Stimulated activated CD4-positive, alpha-beta T cell treated with anti-CD3 and anti-CD28 coated beads, Interleukin-1b, Interleukin-23, amount 100 ng/mL, for 48 hours (primary cell): ENCODE measurements at places on chromosomes 1 and 21.

DNA sequence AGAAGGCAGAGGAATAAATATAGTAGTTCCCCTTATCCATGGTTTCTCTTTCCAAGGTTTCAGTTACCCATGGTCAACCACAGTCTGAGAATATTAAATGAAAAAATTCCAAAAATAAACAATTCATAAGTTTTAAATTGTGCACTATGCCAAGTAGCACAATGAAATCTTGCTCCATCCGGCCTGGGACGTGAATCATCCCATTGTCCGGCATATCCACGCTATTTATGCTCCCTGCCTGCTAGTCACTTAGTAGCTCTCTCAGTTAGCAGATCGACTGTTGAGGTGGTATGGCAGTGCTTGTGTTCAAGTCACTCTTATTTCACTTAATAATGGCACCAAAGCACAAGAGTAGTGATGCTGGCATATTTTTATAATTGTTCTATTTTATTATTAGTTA, 58.6 kb upstream of the ARHGAP29 start:
- DNase-seq: no peak

DNA sequence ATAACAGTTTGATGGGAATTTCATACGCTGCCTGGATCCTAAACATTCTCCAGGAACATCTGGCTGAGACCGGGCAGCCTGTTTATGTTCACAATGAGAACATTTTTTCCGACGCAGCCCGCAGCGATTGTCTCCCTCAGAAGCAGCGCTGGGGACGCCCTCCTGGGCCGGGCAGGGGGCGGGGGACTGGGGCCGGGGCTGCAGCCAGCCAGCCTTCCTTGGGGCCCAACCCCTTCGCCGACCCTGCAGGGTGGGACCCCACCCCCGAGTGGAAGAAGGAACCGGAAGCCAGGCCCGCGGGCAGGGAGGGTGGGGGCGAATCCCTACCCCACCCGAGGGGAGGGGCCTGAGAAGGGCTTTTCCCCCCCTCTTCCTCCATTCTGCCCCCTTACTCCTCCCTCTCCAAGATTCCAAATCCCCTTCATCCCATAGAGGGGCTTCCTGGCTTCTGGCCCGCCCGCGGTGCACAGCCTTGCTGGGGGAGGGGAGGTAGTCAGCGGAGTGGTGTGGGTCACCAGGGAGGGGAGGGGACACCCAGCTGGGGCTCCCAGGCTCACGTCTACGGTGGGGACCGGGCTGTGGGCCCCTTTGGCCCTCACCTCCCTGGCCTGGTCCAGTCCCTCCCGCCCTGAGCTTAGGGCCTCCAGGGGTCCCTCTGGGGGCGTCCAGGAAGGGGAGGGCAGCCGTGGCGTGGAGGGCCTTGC, 60.6 kb downstream of the WNT9A start:
- no peak for DNase-seq

GRCh38 chr1:161499099-161500039, 5.9 kb upstream of the FCGR2A start:
- no peak for DNase-seq

DNA sequence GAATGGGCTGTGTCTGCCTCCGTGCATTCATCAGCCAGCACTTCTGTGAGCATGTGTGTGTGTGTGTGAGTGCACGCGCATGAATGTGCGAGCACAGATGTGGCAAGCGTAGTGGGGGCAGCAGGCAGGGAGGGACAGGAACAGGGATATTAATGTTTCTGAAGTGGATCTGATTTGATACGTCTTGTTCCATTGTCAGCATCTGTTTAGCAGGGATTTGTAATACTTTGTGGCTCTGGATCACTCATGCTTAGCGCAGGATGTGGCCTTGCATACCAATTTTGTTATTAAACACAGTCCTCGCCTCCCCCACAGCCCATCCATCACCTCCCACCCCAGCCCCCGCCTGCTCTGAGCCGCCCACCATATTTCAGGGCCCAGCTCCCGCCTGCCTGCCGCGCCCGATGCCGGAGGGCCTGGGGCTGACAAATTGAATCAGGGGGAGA, 52.4 kb downstream of the TMEM53 start:
- no peak for DNase-seq

DNA sequence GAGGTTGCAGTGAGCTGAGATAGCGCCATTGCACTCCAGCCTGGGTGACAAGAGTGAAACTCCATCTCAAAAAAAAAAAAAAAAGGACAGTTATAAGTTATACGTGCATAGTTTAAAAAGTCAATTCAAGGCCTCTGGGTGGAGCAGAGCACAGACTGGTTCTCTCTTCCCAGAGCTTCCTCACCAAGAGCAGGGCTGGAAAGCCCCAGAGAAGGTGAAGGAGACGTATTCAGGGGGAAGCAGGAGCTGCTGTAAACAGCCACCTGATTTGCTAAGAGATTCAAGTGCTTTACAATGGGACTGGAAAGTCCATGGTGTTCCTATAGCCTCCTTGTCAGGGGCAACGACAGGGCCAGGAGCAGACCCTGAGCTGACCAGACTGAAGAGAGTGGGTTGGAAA, 85.0 kb upstream of the LYST start:
- DNase-seq: no peak

GRCh38 chr1:202058001-202058908, 47.9 kb downstream of the ELF3 start:
- DNase-seq: no peak

DNA sequence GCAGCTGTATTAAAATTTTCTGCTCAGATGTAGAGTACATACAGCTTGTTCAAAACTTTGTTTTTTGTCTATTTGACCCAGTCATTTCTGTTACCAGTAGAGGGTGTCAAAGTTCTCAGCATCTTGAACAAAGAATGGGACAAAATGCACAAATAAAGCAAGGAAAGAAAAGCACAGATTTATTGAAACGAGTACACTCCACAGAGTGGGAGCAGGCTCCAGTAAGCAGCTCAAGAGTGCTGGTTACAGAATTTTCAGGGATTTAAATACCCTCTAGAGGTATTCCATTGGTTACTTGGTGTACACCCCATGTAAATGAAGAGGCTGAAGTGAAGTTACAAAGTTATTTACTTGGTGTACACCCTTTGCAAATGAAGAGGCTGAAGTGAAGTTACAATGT, 8.9 kb upstream of the PRMT6 start:
- no peak for DNase-seq

DNA sequence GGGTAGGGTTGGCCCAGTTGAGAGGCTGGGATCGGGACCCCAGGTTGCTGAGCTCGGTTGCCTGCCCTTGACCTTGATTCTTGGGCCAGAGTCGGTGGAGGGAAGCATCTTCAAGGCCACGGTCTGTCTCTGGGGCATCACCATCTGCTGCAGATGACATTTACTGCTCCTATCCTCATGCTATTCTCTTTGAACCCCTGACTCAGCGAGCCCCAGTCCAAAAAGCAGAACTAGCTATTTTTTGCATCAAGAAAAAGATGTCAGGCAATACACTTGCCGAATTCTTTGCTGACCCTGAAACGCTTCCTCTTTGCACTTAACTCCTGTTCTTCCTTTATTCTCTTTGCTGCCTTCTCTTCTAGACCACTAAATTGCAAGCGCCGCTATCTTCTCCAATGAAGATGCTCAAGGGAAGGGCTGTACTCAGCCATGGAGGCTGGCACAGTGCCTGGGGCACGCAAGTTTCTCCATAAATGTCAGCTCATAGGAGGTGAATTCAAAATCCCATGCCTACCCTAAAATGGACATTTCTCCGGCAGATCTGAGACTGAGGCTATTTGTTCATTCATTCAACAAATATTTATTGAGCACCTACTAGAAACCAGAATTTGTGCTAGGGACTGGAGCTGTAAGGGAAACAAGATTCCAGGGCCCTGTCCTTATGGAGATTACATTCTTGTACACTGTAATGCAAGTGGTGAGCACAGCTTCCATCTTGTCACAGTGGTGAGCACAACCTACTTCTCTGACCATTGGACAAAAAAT, 20.5 kb upstream of the CAPZB start:
- no peak for DNase-seq

DNA sequence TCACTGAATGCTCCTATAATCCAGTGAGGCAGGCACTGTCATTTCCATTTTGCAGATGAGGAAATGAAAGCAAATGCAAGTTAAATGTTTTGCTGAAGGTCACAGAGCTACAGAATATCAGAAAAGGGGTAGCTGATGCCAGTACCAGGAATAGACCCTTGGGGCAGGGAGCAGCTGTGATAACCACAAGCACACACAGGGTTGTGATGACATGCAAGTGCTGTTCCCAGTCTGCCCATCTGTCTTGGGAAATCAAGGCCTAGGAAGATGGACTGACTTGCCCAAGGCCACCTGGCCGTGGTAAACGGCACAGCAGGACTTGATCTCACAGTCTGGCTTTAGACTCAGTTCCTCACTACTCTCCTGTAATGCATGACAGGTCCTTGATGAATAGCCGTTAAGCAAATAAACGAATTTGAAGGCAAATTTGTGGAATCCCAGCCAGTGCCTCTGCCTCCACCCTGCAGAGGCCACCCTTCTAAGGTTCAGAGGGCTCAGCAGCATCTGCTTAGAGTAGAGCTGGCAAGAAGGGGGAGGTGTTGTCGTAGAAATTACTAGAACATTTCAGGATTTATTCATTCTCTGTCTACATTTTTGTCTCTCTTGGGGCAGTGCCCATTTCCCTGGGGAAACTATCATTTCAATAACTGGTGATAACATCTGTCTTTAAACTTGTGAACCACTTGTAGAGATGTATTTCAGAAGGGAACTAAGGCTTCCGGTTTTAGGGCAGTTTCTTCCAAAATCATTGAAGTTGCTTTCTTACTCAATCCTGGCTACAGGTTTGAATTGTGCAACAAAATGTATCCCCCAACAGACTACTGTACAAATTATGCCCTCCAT, 53.2 kb upstream of the MRPS6 start:
- DNase-seq: no peak

DNA sequence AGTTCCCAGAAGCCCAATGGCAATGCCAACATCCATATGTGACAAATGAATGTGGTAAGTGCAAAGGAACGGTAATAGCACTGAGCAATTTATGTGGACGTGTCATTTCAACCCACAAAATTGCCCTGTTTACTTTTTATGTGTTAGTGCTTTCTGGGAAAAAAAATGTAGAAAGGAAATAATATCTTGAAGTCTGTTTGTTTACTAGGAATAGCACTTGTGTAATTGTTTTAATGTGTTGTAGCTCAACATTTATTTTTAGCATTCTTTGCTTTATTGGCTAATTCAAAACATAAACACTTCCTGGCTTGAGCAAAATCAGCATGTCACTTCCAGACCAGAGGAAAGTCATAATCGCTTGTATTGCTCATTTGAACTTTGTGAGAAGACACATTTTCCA, 224.8 kb upstream of the KCNK2 start:
- DNase-seq: no peak

DNA sequence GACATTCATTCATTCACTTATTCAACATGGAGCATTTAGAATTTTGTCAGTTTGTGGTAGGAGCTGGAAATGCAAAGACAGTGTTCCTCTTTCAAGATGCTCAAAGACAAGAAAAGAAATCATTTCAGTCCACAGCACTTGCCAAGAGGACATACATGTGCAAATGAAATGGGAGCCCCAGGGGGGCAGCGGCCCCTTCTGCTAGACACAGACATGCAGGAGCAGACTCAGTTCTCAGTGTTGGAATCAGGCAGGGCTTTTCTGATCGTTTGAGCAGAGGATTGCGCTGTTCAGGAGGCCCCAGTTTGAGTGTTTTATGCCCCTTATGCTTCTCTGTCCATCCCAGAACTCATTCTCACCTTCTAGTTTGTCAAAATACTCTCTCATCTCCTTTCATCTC, 35.6 kb upstream of the VASH2 start:
- no peak for DNase-seq

DNA sequence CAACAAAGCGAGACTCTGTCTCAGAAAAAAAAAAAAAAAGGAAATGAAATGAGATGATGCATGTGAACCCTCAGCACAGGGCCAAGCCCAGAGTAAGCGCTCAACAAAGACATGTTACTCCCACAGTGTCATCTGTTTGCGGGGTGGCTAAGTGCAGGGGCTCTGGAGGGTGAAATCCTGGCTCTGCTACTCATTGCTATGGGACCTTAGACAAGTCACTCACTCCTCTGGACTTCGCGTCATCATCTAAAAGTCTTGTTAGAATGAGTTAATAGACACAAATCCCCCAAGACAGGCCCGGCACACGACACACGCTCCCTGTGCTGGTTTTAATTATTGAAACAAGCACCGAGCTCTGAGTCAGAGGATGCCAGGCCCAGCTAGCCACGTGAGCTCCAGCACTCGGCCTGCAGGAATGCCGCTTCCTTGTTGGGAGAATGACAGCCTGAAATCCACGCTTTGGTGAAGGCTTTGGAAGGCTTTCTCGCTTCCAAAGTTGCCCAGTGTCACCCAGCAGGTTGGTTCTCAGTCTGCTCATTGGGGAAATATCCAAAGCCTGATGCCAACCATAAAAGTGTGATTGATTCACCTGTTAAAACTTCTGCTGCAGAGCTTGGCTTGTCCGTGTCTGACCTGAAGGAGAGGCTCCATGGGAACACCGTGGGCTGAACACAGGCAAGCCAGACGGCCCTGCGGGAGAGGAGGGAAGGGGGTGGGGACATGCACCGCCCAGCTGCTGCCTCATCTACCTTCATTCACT, 36.7 kb upstream of the TARDBP start:
- no peak for DNase-seq

GRCh38 chr1:14543191-14543840, 55.2 kb upstream of the KAZN start:
- DNase-seq: no peak

GRCh38 chr1:59237900-59238299, 59.0 kb upstream of the FGGY start:
- DNase-seq: no peak

DNA sequence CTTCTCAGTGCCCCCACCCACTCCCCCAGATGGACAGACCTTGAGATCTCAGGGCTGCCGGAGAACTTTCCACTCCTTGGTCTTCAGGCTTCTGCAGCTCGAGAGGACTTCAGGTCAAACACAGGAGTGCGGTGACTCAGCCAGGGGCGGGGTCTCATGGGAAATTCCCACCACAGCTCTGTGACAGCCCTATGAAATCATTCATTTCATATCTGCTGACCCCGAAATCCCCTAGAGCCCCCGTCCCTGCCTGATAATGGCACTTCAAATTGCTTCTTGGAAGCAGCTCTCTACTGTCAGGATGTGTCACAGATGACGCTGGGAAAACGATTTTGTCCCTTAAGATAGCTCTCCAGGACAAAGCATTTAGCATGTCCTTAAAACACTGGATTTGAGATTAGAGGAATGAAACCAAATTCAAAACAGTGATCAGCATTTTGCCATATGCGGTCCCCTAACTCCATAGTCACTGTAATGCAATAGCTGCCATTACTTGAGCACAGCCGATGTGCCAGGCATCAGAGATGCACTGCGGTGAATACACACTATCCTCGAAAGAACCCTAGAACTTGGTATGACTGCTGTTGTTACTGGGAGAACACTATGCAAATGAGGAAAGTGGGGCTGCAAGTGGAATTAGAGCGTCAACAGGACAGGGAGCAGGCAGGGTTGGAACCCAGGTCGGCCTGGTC, at the start of gene TNFRSF9:
TNFRSF9 (minus strand) TSS at position 95 of the 692 bp plus-strand sequence. CDS start 845 bp downstream, outside the sequence.
- DNase-seq: peak; percentile 80

GRCh38 chr21:32403201-32403777, 9.2 kb upstream of the EVA1C start:
- DNase-seq: peak; percentile 50

DNA sequence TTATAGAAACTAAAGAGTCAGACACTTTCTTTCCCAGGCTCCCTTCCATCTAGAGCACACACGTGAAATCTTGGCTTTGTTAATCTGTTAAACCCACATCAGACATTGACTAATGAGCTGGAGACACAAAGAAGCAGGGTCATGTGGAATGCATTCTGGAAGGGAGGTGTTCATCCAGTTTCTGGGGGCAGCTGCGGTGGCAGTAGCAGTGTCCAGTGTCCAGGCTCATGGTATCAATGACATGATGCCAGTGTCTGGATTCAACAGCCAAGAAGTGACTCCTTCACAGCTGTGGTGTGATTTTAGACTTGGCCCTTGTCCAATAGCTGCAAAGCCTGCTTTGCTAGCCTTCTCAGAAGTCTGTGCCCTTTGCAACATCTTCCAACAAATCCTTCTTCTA, 95.2 kb downstream of the NTPCR start:
- no peak for DNase-seq
